ENCODE measurements at places on chromosomes 4 and X. TPM values are rescaled to one million over a fixed set of nuclear protein-coding genes. Genes with fewer than 3 reads are reported as not detected.

Gene USP17L17
- not detected for total RNA-seq

Gene TMEM271
- total RNA-seq: 22.7 TPM

Gene MAGEB1
- total RNA-seq: not detected

Gene MAGEA2B
- total RNA-seq: 10.6 TPM

Gene AWAT1
- not detected for total RNA-seq

- no peak for DNase-seq
Observed at GRCh38 chrX:127879585-127879984, 172.6 kb downstream of the ACTRT1 start.

DNA sequence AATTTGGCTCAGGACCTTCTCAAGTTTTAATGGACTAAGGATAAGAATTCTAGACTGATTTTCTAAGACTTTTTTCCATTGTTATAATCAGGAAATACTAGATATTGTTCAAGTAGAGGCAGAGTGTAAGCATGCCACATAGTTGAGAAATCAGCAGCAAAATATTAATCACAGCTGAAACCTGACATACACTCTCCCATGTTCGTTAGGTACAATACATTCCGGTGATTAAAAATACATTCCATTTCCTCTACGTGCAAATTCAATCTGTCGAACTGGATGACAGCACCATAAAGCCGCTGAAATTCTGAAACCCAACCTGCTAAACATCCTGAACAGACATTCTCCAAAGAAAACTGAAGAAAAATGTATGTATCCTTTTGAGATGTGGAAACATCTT lies 587.6 kb upstream of the DIPK2B start:
- DNase-seq: no peak

DNA sequence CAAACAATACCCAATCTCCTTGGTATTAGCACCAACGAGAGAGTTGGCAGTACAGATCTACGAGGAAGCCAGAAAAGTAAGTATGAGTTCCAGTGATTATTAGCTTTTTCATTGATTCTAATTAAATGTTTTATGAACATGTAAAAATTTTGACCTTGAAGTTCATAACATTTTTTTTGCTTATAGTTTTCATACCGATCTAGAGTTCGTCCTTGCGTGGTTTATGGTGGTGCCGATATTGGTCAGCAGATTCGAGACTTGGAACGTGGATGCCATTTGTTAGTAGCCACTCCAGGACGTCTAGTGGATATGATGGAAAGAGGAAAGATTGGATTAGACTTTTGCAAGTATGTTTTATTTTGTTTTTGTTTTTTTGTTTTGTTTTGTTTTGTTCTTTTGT lies 10.1 kb downstream of the DDX3X start:
- no peak for DNase-seq

GRCh38 chr4:85399270-85399669 lies 75.7 kb upstream of the ARHGAP24 start:
- no peak for DNase-seq

GRCh38 chr4:154292589-154292988 lies 199.0 kb downstream of the DCHS2 start:
- DNase-seq: no peak

- DNase-seq: no peak
Observed at GRCh38 chr4:105990933-105991332, 95.7 kb downstream of the NPNT start.

DNA sequence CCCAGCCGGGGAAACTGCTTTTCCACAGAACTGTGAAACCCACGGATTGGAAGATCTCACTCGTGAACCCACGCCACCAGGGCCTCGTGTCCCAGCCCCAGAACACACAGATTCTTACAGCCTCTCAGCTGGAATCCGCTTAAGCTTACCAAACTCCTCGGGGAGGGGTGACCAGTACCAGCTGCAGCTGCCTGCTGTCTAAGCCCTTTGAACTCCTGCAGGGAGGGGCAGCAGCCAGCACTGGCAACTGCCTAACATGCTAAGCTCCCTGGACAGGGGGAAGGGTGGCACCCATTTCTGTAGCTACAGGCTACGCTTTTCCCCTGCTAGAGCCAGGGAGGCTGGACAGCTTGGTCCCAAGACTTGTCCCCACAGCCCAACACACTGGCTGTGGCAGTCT lies 38.4 kb downstream of the TBL1X start:
- DNase-seq: no peak

GRCh38 chr4:62191451-62192240 lies 991.5 kb downstream of the ADGRL3 start:
- DNase-seq: no peak

- no peak for DNase-seq
Observed at GRCh38 chrX:136736690-136737089, 44.0 kb downstream of the ARHGEF6 start.
